ENCODE measurements at places on chromosomes 16 and 17. TPM values are rescaled to one million over a fixed set of nuclear protein-coding genes. Genes with fewer than 3 reads are reported as not detected.

DNA sequence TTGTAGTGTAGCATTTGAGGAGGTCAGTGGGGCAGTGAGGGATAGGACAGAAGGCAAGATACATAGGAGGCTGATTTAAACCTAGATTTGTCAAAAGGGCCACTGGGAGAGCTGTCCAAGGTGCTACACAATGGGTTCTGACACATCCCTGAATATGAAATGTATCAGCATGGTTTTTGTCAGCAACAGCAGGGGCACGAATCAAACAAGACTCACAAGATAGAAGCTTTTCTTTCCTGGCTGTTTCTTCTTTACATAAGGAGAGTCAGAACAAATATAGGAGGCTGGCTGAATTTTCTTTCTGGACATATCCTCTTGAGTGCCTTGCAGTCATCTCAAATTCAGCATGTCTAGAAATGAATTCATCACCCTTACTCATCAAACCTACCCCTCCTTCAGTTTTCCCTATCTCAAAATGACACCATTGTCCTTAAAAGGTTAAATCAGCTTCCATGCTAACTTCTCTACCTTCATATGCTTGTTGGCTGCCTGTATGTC, 130.5 kb downstream of the NPIPB5 start:
- no peak for DNase-seq

PABPN1L gene
- polyA plus RNA-seq = not detected

- DNase-seq = peak; percentile 27
Observed at GRCh38 chr17:73643001-73643851, 1.0 kb downstream of the SDK2 start.

HS3ST3B1 gene
- polyA plus RNA-seq = 12.4 TPM

CLEC18A gene
- 0.37 TPM for polyA plus RNA-seq

DNA sequence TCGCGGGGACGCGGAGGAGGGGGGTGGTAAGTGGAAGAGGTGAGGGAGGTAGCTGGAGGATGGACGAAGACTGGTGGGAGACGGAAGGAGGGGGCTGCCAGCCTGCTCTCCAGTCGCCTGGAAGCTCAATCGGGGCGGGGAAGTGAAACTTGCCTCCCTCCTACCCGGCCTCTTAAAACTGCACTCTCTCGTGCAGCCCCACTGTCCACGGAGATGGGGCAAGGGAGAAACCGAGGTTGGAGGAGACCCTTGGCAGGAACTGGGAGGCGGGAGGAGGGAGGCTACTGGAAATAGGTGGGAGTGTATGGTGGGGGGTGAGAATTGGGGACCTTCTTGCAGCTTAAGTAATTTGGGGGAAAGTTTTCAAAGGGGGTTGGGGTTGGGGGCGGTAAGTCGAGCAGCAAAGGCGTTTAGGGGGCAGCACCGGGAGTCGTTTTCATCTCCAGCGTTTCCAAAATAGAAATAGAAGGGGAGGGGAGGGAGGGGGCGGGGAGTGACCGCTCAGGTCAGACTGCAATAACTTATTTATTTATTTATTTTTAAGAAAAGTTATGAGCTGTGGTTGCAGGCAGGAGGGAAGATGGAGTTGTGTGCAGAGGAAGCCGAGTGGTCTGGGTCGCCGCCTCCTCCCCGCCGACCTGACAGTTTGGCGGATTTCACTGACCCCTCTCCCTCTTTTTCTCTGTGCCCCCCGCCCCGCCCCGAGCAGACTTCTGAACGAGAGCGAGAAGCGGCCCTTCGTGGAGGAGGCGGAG, 1.4 kb downstream of the SOX9 start:
- no peak for DNase-seq

GRCh38 chr17:69654981-69655855, 240.7 kb downstream of the MAP2K6 start:
- DNase-seq = no peak

NXPH3 gene
- polyA plus RNA-seq = not detected

ABCC6 gene
- polyA plus RNA-seq = not detected

DNA sequence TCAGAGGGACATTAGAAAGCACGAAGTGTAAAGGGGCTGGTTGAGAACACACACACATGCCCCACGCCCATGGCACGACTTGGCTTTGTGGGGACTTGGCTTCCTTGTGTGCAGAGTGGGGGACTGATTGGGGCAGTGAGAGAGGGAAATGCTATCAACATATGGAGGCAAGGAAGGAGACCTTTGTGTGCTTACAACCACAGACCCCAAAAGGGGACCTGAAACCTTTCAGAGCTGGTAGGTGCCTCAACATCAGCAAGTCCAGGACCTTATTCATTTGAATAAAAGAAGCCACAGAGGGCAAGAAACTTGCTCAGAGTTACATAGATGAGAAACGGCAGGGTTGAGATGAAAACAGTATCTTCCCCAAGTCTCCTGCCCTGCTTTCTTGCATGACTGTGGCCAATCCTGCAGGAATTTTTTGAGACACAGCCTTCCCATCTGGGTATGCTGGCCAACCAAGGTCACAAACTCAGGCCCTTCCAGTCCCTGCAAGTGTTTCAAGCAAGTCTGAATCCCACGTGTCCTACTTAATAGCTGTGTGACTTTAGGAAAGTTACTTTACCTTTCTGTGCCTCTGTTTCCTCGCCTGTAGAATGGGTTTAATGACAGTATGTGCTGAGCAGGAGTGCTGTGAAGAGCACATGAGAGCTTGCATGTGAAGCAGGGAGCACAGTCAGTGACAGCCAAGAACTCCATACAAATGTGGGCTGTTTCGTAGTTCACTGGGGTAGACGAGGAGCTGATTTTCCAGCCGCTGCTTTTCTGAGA, 26.2 kb downstream of the C16orf78 start:
- no peak for DNase-seq

DNA sequence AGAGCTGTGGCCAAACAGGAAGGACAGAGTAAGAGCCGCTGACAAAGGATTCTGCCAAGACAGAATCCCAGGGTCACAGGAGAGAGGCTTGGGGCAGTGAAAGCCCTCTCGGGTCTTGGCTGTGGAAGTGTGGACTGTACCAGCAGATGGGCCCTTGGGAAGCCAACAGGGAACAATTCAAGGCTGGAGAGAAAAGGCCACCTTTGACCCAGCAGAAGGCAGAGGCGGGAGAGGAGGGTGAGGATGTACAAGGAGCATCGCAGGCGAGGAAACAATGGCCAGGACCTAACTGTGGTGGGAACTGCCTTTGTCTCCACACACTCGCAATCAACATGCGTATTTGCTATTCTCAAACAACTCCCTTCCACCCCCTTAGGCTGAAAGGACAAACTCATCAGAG, 15.7 kb downstream of the CARHSP1 start:
- no peak for DNase-seq

GRCh38 chr16:65489531-65490023, 367.7 kb upstream of the CDH11 start:
- no peak for DNase-seq

KRTAP16-1 gene
- polyA plus RNA-seq = not detected

COX11 gene
- 58.0 TPM for polyA plus RNA-seq

CACNG5 gene
- not detected for polyA plus RNA-seq

GRCh38 chr16:9365370-9365728, 273.9 kb downstream of the HAPSTR1 start:
- no peak for DNase-seq

TNS4 gene
- polyA plus RNA-seq = 0.33 TPM

SMARCD2 gene
- polyA plus RNA-seq = 80.4 TPM

CIITA gene
- polyA plus RNA-seq = 1.6 TPM

CDC6 gene
- polyA plus RNA-seq = 0.61 TPM

DNA sequence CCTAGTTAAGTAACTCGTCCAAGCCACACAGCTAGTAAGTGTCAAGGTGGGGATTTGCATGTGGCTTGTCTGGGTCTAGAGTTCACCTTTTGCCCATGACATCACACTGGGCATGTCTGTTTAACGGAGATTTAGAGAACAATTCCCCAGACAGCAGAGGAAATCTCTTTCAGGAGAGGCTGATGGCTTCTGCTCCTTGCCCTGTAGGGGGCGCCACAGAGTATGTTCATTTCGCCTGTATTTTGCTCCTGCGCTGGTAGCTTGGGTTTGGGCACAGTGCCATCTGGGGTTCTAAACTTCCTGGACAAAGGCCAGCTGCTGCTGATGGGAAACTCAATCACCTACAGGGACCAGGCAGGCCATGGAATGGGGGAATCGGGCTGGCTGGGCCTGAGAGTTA, 20.4 kb downstream of the OTOA start:
- peak; percentile 18 for DNase-seq

GRCh38 chr17:19418251-19418992, 7.4 kb downstream of the RNF112 start:
- no peak for DNase-seq

CRISPLD2 gene
- 1.0 TPM for polyA plus RNA-seq

GRCh38 chr17:60862482-60862881, 184.8 kb downstream of the BCAS3 start:
- no peak for DNase-seq

- no peak for DNase-seq
Observed at GRCh38 chr17:36144014-36144413, 32.4 kb downstream of the TBC1D3B start.

- no peak for DNase-seq
Observed at GRCh38 chr17:29076722-29077121, 33.8 kb downstream of the PIPOX start.

CHD9NB gene
- polyA plus RNA-seq = not detected

GRCh38 chr17:29248845-29249244, 2.2 kb downstream of the CRYBA1 start:
- DNase-seq = no peak

DNA sequence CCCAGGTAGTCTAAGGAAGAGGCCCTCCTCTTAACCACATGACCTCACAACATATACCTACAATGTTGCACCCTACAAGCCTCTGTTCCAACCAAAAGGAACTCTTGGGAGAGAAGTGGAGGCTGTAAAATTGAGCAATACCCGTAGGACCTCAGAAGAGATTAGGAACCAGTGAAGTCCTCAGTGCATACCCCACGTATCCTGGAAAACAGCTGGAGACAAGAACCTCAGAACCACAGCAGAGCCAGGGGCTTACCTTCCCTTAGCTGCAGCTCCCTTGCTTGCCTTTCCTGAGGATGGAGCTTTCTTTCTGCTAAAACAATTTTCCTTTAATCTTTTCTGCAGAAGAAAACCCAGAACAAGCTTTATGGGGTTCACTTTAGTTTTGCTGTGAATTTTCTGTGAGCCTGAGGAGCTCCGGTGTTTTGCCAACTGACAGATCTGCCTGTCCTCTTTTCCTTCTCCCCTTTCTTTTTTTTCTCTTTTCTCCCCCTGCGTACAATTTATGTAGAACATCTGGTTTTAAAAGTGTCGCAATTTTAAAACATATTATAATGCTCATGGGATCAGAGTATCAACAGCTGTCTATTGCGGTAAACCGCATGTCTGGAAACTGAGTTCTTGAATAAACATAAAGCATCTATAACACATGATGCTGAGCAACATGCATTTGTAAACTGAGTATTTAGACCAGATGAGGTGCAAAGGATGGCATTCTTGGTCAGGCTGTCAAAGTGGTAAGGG, 226.4 kb upstream of the MAF start:
- no peak for DNase-seq

- DNase-seq = no peak
Observed at GRCh38 chr16:70381604-70382342, 35.1 kb downstream of the DDX19A start.

GRCh38 chr17:17063546-17064122, 21.4 kb downstream of the MPRIP start:
- DNase-seq = no peak

NKD1 gene
- not detected for polyA plus RNA-seq

GRCh38 chr16:586047-586644, 3.7 kb upstream of the RAB40C start:
- no peak for DNase-seq

All from CD4-positive, alpha-beta memory T cell (primary cell).